ENCODE measurements at places on chromosomes 16 and 17.

- DNase-seq: no peak
These were observed 38.9 kb upstream of the C1QL1 start for GRCh38 chr17:45006927-45007461.

DNA sequence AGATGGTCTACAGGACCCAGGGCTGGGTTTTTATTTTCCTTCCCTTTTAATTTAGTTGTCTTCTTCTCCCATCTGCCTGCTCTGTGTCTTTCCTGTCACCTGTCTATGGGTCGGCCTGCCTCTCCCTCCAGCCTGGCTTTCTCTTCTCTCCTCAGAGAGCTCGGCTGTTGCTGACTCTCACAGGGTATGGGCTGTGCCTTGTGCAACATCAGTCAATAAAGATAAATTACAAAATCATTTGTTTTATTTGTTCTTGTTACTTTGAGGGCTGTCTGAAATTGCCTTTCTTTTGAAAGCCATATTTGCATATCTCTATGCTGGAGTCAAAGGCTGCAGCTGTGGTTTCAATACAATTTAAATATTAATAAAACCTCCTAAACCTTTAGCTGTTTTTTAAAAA, 15.6 kb downstream of the RND2 start:
- DNase-seq: no peak

DNA sequence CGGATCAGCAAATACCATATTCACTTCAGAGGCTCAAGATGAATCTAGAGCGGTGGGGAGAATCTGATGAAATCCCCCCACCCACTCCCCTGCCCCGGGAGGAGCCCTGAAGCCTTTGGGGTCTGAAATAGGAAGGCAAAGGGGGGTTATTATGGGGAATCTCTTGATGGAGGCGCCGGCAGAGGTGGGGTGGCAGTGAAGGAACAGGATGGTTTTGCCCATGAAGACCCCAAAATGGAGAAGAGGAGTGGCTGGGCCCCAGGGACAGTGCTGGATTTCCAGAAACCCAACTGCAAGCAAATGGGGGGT, 637 bp downstream of the WNT3 start:
- DNase-seq: no peak

GRCh38 chr17:40548982-40549685, 16.1 kb downstream of the CCR7 start:
- no peak for DNase-seq

- DNase-seq: no peak
These were observed 4.3 kb upstream of the CCL3 start for GRCh38 chr17:36094232-36094631.

Measured in stimulated activated CD8-positive, alpha-beta memory T cell treated with anti-CD3 and anti-CD28 coated beads, Interleukin-15, amount 100 ng/mL, for 24 hours (primary cell).